Spinal cord (tissue), 10 donors: ENCODE measurements at places on chromosomes 1 and 21. TPM values are rescaled to one million over a fixed set of nuclear protein-coding genes. Genes with fewer than 3 reads are reported as not detected.

Gene FCGR3A
- 5.6 TPM for total RNA-seq

DNA sequence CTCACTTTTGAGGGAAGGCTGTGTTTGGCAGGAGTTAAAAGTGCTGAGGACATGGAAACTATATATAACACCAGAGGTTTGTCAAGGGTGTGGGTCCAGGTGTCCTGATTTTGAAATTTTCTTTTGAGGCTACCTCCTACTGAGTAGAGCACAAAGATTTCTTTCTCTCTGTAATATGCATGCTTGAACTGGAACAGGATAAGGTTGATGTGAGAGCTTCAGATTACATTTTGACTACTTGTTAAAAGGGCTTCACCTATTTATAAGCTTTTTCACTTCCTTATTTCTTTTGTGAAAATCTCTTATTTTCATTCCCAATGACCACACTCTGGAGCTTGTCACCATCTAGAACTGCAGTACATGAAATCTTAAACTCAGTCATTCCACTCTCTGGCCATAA lies 59.8 kb upstream of the PLA2G4A start:
- H3K4me3 ChIP-seq, result no peak overlapping the region
- no peaks in the 10 kb centered on the region for H3K4me1 ChIP-seq
- DNase-seq, result no peak
- no peaks in the 10 kb centered on the region for H3K27me3 ChIP-seq
- no peak overlapping the region for H3K27ac ChIP-seq

- peak overlapping the region; percentile 15 for H3K27ac ChIP-seq
- DNase-seq, result no peak
- H3K4me1 ChIP-seq, result peaks cover 15% of the 10 kb centered on the region
- no peaks in the 10 kb centered on the region for H3K27me3 ChIP-seq
Observed at GRCh38 chr1:26618561-26618960, 77.3 kb upstream of the ARID1A start.

- no peak for DNase-seq
- H3K4me1 ChIP-seq, result no peaks in the 10 kb centered on the region
- no peak overlapping the region for H3K4me3 ChIP-seq
- no peaks in the 10 kb centered on the region for H3K27me3 ChIP-seq
- H3K27ac ChIP-seq, result no peak overlapping the region
- no peaks in the 10 kb centered on the region for H3K36me3 ChIP-seq
Observed at GRCh38 chr1:62355095-62355494, 35.9 kb upstream of the KANK4 start.
